ENCODE measurements at places on chromosomes 6 and 20.

- no peak for DNase-seq
Measured at GRCh38 chr20:48002517-48002970, 217.3 kb upstream of the SULF2 start.

DNA sequence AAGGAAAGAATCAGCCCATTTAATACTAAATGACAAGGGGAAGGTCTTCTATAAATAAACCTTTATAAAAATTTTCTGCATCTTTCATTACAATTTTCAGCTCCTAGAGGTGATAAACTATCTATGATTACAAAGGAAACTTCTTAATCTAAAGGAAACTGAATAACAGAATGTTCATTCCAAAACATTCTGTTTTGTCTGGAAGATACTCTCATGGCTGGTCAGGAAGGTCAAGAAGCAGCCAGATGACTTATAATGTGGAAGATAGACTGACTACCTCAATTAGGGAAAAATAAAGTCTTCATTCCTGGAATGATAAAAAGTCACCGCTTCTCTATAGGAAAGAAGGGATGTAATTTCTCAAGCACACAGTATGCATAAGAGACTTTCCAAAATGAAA, 131.3 kb downstream of the GMDS start:
- no peak for DNase-seq

GRCh38 chr6:157312757-157313156, 10.6 kb downstream of the TMEM242 start:
- DNase-seq, result no peak

- DNase-seq, result no peak
Measured at GRCh38 chr20:59663513-59664060, 59.2 kb downstream of the PHACTR3 start.

- DNase-seq, result no peak
Measured at GRCh38 chr6:10416863-10417641, 2.2 kb upstream of the TFAP2A start.

DNA sequence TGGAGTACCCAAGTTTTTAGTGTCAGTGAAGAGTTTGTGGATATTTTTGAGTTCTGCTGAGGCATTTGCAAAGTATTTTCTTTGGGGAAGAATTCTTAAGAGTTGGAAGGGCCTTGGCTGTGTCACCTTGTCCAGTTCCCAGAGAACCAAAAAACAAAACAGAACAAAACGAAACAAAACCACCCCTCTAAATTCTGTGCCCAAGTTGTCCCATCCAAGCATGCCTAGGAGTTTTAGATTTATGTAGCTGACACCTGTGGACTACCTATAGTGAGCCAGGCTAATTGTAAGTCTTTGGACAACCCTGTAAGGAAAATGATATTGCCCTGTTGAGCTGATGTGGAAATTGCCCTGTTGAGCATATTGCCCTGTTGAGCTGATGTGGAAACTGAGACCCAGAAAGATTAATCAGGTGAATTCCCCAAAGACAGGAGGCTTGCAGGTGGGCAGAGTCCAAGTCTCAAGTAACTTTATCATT, 1.0 kb upstream of the ECI2 start:
- no peak for DNase-seq

- DNase-seq, result no peak
Measured at GRCh38 chr20:54140067-54140466, 33.7 kb downstream of the CYP24A1 start.

DNA sequence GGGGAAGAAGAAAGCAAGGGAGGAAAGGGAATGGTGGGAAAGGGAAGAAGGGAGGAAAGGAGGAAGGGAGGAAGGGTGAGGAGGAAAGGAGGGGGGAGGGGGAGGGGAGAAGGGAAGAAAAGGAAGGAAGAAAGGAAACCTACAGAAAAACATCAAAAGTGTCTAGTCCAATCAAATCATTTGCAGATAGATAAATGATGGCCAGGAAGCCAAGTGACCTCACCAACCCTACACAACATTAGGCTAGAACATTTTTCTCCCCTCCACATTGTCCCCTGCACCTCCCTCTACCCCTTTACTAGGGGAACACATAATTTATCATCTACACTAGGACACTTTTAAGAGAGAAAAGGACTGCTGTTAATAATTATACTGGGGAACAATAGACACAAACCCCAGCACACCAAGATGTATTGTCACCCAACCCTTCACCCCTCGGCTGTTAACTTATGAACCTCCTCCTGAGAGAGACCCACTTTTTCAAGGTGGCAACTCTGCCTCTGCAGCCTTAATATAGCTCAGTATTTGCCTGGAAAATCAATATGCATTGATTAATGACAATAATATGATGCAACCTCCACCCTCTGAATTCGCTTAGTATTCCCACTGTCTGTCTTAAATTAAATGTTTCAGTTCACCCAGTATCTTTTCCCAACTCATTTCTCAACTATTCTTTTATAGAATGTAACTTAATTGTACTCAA, 231.2 kb downstream of the PTPRT start:
- DNase-seq, result no peak

- no peak for DNase-seq
Measured at GRCh38 chr20:17735959-17736621, 36.3 kb downstream of the BANF2 start.

DNA sequence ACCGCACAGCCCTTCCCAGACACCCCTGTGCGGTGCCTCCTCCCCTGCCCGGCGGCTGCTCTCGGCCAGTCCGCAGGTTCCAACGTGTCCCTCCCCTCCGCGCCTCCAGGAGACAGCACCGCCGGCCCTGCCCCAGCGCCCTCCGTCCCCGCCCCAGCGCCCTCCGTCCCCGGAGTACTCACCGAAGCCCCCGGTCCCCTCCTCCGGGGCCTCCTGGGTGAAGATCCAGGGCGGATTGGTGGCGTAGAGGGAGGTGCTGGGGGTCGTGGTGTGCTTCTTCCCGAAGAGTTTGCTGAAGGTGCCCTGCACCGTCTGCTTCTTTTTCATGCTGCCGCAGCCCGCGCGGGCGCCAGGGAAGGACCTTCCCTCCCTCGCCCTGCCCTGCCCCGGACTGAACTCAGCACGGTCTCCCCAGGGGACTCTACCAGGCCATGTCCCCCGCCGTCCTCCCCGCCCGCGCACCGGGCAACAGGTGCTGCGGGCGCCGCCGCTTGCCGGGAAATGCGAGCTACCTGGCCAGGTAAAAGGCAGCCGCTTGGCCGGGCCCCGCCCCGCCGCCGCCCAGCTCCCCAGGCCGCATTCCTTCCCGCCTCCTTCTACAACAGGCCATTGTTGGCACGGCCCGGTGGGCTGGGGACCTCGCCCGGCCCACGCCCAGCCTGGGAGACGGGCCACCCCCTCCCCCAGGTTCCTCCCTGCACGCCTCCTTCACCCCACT, at the start of gene C6orf132:
Gene C6orf132, minus strand, starts transcription at position 503 of the 718 bp plus-strand sequence. Its CDS starts 176 bp downstream, at position 327.
- DNase-seq, result no peak

All from activated T-cell treated with anti-CD3 and anti-CD28 coated beads, Interleukin-2, amount 50 U/mL, for 24 hours (primary cell).